Mesenchymal stem cell (in vitro differentiated cells and primary cell): ENCODE measurements at places on chromosomes 13 and 19.
A peak's percentile ranks its signal among the peaks of the same experiment; 100 is the strongest.

DNA sequence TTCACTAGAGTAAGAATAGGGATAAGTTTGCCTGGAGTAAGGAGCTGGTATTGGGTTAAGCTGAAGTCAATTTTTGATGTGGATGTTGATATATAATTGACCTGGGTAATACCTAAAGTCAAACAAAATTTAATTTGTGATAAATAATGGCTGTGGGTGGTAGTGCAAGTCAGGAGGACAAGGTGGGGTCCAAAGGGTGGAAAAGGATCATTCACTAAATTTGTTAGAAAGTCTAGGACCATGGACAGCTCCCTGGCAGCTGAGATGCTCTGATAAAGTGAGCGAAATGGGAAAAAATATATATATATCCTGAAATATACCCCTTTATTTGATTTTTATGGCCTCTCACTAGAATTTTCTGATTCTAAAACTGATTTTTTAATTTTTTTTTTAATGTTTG lies 463.5 kb downstream of the GPC6 start:
- peak; percentile 55 for DNase-seq

- DNase-seq, result peak; percentile 27
Observed at GRCh38 chr13:40671956-40672764, 5.7 kb upstream of the FOXO1 start.

DNA sequence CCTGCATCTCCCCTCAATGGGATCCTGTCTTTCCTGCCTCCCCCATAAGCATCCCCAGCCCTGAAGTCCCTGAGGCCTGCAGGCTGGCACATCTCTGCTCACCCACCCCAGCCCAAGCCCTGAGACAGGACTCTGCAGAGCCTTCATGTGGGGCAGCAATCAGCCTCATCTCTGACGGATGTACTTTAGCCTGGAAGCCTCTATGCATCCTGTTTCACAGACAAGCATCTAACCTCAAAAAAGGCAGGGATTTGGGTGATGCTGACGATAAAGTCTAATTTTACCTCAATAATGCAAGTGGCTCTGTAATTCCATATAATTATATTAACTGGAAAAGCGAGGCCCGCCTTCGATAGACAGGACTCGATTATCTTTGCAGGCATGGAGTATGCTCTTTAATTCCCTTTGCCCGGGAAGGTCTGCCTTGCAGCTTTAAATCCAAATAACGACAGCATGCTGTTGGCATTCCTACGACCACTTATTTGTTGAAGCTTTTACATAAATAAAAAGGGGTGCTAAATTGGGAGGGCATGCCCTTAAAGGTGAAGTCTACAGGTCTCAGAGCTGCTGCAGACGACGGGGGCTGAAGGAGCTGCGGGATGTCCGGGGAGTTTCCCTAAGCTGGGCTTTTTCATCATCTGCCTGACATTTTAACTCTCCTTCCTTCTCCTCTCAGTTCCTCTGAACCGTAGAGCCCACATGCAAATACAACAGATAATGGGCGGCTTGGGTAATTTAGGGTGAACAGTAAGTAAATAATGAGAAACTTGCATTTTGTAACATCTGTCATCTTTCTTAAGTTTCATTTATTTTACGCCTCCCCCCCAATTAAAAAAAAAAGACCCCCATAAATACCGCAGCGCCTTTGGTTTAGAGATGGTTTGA lies 211.5 kb downstream of the URI1 start:
- DNase-seq, result no peak

- DNase-seq, result peak; percentile 62
Observed at GRCh38 chr19:10043286-10043927, 30.1 kb downstream of the RDH8 start.

- peak; percentile 37 for DNase-seq
Observed at GRCh38 chr19:8320564-8321066, 560 bp downstream of the NDUFA7 start.
